ENCODE measurements at places on chromosomes 1 and 21.

DNA sequence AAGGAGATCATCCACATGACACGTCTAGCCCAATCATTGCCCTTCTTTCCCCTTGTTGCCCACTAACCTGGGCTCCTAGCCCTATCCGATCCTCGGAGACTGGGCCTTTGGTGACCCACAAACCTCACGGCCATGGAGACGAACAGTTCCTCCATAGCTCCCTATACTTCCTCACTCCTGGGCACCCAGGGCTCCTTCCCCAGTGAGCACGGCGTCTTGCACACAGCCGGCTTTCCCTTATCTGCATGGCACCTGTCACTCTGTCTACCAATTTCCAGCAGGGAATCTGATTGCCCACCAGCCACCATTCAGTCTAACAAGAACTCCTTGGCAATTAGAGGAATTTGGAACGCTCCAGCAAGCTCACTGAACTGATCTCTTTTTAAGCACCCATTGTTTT is 3.1 kb downstream of the GNG4 start:
- DNase-seq = no peak

DNA sequence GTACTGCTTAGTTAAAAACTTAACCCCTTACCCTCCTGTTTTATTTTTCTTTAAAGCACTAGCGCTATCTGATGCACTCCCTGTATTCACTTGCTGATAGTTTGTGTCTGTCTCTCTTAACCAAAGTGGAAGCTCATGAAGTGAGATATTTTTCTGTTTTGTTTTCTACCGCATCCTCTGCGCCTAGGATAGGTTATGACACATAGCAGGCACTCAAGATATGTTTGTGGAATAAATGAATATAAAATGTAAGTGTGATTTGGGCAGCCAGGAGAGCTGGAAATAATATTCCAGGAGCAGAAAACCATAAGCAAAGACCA is 49.0 kb upstream of the MRPS6 start:
- DNase-seq = no peak

DNA sequence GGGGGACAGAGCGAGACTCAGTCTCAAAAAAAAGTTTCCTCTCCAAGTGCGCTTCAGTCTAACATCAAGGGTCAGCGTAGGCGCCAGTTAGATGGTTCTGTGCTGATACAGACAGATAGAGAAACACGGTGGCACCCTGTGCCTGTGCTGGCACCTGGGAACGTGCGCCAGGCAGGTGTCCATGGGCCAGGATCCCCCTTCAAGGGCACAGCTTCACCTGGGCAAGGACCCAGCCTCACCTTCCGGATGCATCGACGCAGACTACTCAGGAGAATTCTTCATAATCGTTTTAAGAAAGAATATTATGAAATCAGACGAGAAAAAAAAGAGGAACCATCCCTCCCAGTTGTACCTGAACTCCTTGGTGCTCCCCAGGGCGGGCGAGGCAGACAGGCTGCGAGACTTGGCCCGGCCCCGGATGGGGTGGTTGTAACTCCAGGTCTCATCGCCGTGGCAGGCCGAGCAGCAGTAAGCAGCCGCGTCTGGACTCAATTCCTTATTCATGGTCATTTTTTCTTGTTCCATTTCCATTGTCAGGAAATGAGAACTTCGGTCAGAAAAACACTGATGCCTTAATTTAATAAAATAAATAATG is 13.3 kb downstream of the NADK start:
- peak; percentile 90 for DNase-seq

GRCh38 chr1:161180639-161181038 is 3.3 kb upstream of the B4GALT3 start:
- DNase-seq = peak; percentile 62

DNA sequence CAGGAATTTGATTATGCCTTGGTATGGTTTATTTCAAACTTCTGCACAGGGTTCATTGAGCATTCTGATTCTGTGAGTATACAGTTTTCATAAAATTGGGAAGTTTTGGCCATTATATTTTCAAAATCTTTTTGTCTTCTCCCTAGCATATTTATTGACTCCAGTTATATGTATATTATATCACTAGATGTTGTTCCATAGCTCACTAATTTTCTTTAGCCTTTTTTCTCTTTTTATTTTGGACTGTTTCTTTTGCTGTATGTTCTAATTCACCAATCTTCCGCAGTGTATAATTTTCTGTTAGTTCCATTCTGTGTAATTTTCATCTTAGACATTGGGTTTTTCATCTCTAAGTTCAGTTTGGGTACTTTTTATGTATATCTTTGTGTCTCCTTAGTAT is 31.9 kb downstream of the ZMYM4 start:
- no peak for DNase-seq

- no peak for DNase-seq
Measured at GRCh38 chr1:12114916-12115315, 51.8 kb downstream of the TNFRSF8 start.

DNA sequence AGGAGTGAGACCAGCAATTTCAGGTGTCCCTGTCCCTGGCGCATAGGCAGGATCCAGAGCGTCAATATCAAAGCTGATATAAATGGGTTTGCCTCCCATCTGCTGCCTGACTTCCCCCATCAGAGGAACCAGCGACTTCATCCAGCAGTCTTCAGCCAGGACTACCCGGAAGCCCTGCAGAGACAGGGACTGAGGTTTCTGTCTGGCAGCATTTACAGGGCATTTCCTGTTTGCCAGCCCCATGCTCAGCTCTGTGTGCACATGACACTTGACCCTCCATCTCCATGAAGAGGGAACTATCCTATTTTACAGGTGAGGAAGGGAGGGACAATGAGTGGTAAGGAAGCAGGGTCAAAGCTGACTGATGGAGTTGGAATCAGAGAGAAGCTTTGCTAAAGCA is 7.2 kb downstream of the AGMAT start:
- DNase-seq = no peak

- DNase-seq = no peak
Measured at GRCh38 chr1:37034121-37035013, at the start of gene GRIK3. Gene GRIK3 (minus strand): TSS chr1:37034515. CDS start chr1:37034108, 407 bp downstream.

- DNase-seq = no peak
Measured at GRCh38 chr1:156221986-156222692, 9.3 kb downstream of the PMF1 start.
